Dorsolateral prefrontal cortex (tissue), 122 donors: ENCODE measurements at places on chromosomes 12 and 14.

DNA sequence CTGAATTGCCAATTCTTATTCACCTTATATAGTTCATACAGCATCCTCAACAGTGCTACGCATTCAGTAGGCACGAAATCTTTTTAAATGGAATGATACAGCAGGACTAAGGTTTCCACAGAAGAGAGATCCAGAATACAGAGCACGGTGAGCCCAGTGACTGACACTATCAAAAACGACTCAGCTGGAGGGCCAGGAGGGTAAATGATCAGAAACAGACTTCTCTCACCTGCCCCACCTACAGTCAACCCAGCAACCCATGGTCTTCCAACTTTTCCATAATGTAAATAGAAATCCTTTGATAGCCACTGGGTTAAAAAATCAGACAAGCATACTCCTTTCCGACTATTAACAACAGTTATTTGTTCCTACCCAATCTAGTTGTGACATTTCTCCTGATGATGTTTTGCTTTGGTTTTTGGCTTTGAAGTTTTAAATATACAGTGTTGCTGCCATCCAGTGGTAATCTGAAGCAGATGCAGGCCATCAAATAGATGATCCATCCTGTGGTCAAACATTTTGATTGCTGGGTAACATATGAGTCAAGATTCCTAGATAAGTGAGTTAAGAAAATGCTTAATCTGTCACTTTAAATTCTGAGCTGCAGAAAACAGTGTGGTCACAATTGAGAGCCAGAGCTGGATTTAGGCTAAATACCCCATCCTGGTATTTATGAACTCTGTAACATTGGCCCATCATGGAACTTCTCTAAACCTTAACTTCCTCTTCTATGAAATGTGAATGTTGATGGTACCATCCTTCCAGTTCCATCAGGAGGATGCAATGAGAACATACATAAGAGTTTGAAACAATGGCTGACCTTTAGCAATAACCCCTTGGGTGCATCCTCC, 42.0 kb downstream of the GPHB5 start:
- DNase-seq = no peak

DNA sequence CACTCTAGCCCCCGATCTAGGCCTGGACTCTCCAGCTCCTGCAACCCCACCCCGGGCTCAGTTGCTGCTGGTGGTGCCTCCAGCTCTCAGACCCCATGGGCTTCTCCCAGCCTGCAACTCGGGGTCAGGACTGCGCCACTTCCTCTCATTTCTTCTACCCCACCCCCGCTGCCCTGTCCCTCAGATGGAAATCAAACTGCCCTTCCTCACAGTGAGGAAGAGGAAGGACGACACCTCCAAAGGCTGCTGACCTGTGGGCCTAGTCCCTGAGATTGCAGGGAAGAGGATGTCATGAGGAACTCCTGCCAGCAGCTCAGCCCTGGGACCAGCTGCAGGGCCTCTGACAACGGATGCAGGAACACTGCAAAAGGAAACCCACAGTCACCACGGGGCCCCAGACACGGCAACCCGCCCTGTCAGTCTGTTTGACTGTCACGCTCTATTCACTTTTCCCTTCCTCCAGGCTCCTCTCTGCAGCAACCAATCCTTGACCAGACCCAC, 29.3 kb upstream of the PNMA1 start:
- DNase-seq = peak; percentile 55

DNA sequence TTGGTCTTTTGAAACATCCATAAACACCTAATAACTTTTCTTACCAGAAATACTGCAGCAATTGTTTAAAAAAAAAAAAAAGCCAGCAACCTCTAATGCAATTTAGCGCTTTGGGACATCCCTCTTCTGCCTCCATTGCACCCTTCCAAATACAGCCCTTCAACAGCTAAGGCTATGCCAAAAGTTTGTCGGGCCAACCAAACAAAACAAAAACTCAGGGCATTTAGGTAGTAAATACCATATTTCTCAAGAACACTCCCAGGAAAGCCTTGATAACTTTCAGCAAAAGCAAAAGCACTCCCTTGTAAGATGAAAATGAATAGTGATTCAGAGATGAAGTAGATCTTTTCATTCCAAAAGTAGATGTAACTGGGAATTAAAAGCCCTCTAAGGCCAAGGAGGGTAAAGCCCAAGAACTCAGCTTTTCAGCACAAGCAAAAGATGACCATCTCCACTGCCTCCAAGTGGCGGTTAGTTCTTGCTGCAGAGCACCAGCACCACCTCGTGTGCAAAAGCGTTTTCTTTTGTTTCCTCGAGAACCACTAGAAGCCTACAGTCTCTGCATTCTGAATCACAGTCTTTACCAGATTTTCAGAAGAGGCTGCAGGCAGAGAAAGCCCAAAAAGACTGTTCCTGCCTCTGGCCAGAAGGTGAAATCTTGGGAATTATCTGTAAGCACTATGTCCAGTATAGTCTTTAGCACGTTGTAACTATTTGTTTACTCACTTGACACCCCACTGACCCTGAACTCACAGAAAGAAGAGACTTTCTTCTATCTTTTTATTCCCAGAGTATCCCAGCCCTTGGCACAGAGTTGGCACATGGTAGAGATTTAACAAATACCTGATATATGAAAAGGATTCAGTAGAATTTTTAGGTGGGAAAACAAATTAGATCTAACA, 53.1 kb downstream of the SIX6 start:
- peak; percentile 51 for DNase-seq

GRCh38 chr14:61555056-61555838, 140.1 kb upstream of the HIF1A start:
- no peak for DNase-seq

- no peak for DNase-seq
Observed at GRCh38 chr12:122471324-122472226, 29.2 kb downstream of the ZCCHC8 start.

DNA sequence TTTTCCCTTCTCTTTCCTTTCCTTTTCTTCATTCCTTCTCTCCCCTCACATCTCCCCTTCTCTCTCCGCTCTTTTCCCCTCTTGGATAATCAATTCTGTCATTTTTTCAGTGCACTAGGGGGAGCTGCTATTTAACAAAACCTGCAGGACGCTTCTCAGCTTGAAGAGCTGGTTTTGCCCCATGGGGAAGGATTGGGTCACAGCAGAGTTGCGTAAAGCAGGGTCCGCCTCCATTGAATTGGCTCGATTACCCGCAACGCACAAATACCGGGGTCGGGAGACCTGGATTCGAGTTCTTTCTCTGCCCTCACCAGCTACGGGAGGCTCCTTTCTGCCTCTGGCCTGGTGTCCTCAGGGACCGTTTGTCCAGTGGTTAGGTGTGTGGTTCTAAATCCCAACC, 42.1 kb upstream of the CHGA start:
- DNase-seq = no peak

DNA sequence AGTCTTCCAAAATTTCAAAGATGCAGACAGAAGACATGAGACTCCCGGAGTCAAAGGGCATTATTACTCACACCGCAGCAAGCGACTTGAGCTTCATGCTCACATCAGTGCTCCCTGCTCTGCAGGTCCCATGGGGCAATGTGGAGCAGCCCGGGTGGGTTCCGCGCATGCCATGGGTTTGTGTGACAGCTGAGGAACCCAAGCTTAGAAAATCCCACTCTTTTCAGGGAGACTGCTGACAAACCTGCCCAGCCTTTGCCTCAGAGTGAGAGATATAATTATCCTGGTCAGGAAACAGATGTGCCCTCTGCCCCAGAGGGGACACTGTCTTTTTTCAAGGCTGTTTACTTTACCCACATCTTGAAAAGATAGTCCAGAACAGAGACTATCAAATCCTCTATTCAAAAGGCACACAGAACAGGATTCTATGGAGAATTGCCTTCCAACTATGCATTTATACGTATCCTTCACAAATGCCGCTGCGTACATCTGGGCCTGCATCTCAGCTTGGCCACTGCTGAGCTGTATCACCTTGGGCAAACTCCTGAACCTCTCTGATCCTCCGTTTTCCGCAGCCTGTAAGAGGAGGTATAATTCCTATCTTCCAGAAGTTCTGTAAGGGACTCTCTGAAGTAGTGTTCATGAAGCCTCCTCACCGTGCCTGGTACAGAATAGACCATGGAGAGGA, 16.0 kb downstream of the C14orf132 start:
- no peak for DNase-seq

GRCh38 chr12:85920324-85920947, 46.3 kb downstream of the NTS start:
- DNase-seq = no peak

DNA sequence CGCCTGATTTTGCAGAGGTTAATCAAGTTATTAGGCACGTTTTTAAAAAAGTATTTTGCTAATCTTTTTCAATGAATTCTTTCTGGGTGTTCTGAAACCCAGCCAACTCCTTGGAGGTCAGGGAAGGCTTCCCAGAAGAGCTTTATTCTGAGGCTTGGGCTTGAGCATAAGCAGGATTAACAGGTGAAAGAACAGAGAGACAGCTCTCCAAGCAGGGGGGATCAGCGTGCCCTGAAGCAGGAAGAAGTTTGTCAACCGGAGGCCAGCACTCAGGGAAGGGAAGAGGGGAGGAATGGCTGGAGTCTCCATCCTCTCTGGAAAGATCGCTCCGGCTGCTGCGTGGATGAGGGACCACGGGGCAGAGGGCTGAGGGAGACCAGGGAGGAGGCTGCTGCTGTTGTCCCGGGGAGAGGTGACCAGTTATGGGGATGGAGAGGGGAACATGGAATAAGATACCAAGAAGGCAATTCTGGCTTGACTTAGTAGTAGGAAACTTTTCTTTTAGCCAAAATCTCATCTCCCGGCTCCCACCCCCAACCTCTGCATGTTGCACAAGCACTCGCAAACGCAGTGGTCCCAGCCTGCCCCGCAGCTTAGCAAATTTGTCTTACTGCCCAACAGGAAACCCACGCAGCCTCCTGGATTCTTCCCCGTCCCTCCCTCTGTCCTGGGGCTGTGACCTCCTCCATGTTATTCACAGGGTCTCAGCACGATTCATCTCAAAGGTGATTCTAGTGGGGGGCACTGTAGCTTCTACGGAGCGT, 1.1 kb upstream of the SSH1 start:
- DNase-seq = no peak

DNA sequence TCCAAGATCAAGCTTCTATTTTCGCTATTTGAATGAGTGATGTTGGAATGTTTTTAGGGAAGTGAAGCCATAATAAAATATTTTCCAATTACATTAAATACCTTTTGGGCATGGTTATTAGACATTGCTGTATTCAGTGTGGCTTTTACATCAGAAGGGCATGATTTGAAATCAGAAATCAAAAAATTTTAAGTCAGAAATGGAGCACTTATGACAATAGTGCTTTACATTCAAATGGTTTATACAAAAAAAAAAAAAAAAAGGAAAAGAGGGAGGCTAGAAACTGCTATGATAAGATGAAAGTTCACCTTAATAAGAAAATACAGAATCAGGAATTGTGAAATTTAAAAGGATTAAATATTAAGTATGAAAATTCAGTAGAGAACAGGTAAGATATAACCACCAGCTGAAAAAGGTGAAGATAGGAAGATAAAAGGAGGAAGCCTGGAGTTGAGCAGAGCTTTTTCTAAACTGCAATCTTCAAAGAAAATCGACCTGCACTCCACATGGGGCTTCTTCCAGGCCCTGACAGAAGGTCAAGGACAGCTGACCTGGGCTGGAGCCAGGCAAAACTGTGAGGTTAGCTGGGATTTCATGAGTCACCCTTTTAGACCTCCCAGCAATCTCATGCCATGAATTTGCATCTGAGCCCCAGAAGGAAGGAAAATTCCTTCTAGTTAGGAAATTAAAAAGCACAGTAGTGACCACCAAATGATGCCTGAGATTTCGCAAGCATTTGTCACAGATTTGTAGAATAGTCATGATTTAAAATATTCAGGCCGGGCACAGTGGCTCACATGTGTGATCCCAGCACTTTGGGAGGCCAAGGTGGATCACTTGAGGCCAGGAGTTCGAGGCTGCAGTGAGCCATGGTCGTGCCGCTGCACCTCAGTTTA, 23.4 kb upstream of the BMP4 start:
- no peak for DNase-seq

DNA sequence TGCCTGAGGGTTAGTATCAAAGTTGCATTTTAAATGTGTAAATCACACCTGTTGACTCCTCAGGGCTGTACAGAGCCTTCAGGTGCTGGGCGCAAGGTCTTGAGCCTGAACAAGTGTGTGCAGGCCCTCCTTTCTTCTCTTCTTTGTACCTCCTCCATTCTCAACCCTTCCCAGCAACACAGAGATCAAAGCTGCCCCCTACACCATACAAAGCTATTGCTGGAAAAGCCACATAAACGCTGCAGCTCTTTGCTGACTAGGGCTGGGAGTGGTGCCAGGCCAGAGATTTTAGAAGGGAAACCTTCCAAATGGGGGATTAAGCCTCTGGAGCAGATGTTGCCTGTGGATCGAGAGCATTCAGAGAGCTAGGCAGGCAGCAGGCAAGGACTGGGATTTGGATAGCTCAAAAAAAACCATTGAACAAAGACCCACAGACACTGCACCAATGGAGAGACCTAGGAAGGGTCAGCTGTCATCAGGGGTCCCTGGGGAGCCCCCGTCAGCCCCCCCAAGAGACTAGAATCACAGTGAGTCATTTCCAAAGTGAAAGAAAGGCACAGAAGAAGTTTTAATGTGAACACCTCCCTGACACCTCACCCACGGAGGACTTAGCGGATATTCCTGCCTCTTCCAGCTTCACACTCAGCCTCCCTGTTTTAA, 18.2 kb upstream of the SUSD6 start:
- peak; percentile 32 for DNase-seq
